ENCODE measurements at places on chromosomes 2 and 18. TPM values are rescaled to one million over a fixed set of nuclear protein-coding genes. Genes with fewer than 3 reads are reported as not detected.

The SCN3A gene
- total RNA-seq: not detected

The CPLX4 gene
- not detected for total RNA-seq

The ST8SIA3 gene
- total RNA-seq: not detected

The ASB18 gene
- total RNA-seq: not detected

The EVA1A gene
- total RNA-seq: 7.6 TPM

The LRP1B gene
- total RNA-seq: not detected

The COL4A4 gene
- 0.25 TPM for total RNA-seq

The SERPINB11 gene
- not detected for total RNA-seq

The EVX2 gene
- not detected for total RNA-seq

The RBM45 gene
- total RNA-seq: 14.5 TPM

The MEMO1 gene
- 54.6 TPM for total RNA-seq

The RFX8 gene
- not detected for total RNA-seq

The KLHL14 gene
- total RNA-seq: not detected

The M1AP gene
- not detected for total RNA-seq

The ANKRD62 gene
- not detected for total RNA-seq

The BOLL gene
- not detected for total RNA-seq

The HOXD9 gene
- total RNA-seq: not detected

The DNAJC5G gene
- not detected for total RNA-seq

The TCF23 gene
- not detected for total RNA-seq

The ACMSD gene
- total RNA-seq: not detected

The TTR gene
- not detected for total RNA-seq

The MC5R gene
- total RNA-seq: not detected

The AAK1 gene
- 75.8 TPM for total RNA-seq

The FOXI3 gene
- not detected for total RNA-seq

The GPBAR1 gene
- total RNA-seq: 0.16 TPM

The DLX1 gene
- 0.81 TPM for total RNA-seq

The TACR1 gene
- total RNA-seq: not detected

The CD302 gene
- 0.12 TPM for total RNA-seq

The SULT1C2 gene
- not detected for total RNA-seq

The VAMP8 gene
- total RNA-seq: 49.9 TPM

The IL37 gene
- not detected for total RNA-seq

The NYAP2 gene
- not detected for total RNA-seq

The MOGAT1 gene
- not detected for total RNA-seq

The DSEL gene
- 19.0 TPM for total RNA-seq

The ADCYAP1 gene
- not detected for total RNA-seq

The CLEC4F gene
- not detected for total RNA-seq

The RND3 gene
- 158 TPM for total RNA-seq

The TNS1 gene
- total RNA-seq: 3.3 TPM

The PKP4 gene
- 63.7 TPM for total RNA-seq

The GRB14 gene
- 2.0 TPM for total RNA-seq

The CCL20 gene
- total RNA-seq: 18.0 TPM

The CCDC141 gene
- not detected for total RNA-seq

The UGT1A4 gene
- total RNA-seq: 0.12 TPM

The MTCL1 gene
- 11.6 TPM for total RNA-seq

The CAVIN2 gene
- total RNA-seq: 16.4 TPM

The RAD51AP2 gene
- total RNA-seq: 0.14 TPM

The ZSCAN30 gene
- 30.1 TPM for total RNA-seq
